ENCODE measurements at places on chromosomes 12 and 14.
A peak's percentile ranks its signal among the peaks of the same experiment; 100 is the strongest.

GRCh38 chr12:64147875-64148274, 74.2 kb downstream of the KICS2 start:
- no peak for DNase-seq

GRCh38 chr12:26091822-26092221, 33.0 kb downstream of the BHLHE41 start:
- no peak for DNase-seq

- no peak for DNase-seq
Measured at GRCh38 chr12:12877153-12877768, 14.1 kb upstream of the GPRC5A start.

- no peak for DNase-seq
Measured at GRCh38 chr12:56749853-56750252, 2.3 kb downstream of the PRIM1 start.

DNA sequence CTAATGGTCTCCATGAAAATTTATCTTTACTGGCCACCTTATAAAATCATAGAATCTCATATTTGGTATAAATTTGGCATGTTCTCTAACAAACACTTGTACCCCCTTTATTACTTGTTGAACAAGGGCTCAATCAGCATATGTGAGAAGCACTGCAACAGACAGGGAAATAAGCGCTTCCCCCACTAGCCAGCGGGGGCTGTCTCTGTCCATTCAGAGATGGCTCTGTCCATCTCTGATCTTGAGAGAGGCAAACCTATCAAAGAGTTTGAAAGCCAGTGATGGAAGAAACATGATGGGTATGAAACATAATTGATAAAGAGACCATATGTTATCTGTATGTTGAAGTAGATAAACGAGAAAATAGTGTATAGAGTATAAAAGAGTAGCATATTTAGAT, 326.8 kb downstream of the PDZRN4 start:
- no peak for DNase-seq

DNA sequence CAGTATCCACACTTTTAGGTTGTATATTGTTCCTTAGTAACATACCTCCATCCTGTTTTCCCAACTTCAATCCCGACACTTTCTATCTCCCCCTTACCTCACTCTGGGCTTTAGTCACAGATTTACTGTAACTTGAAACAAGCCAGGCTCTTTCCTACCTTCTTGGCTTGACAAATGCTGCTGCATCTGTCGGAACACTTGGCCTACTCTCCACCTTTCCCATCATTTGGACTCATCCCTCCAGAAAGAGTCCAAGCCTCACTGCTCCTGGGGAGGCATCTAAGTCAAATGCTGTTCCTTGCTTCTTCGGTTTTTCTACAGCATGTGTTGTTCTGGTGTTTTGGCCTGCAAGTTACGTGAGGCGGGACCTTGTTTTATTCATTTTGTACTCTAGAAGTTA, 142.4 kb downstream of the DACT1 start:
- DNase-seq = no peak

- DNase-seq = peak; percentile 63
Measured at GRCh38 chr12:5796171-5796958, 148.7 kb downstream of the ANO2 start.

- DNase-seq = no peak
Measured at GRCh38 chr14:57085801-57086200, 182.9 kb downstream of the EXOC5 start.

DNA sequence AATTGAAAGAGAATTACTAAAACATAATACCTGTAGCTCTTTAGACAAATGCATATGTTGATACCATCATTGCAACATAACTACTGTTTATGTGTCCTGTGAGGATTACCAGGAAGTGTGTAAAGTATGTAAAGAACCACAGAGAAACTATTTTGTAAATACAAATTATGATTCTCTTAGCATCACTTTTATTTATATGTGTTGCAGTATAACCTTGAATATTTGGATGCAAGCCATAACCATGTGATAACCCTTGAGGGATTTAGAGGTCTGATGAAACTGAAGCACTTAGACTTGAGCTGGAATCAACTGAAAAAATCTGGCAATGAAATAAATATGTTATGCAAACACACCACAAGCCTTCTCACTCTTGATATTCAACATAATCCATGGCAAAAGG, 77.5 kb downstream of the LRRC9 start:
- DNase-seq = peak; percentile 10

DNA sequence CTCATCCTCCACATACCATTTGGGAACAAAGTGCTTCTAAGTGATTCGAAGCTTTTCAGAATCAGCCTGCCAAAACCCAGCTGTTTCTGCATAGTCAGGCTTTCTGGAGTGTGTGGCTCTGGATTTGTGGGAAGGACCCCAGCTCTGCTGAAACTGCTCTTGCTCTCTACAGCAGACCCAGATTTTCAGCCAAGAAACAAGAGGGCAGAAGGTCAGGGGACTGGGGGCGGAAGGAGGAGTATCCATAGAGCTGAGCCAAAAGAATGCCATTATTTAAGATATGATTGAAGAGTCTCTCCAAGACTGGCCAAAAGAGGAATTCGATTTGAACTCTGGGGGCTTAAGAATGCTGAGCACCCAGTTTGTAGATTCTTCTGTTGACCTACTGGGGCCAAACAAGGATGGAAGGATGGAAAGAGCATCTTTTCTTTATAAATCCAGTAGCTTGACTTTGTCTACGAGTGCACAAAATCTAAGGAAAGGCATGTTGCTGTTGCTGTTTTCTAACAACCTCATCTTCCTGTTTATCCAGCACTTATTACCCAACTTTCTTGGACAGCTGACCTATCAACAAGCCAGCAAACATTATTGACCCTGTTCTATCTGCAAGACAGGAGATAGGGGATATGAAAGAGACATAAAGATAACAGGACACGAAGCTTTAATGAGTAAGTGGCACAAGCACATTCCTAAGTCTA, 29.2 kb downstream of the FBLN5 start:
- peak; percentile 79 for DNase-seq

- DNase-seq = no peak
Measured at GRCh38 chr12:81222846-81223592, 145.1 kb downstream of the ACSS3 start.

- no peak for DNase-seq
Measured at GRCh38 chr12:52311285-52311648, 9.9 kb downstream of the KRT83 start.

GRCh38 chr12:48688836-48689235, 6.8 kb upstream of the KANSL2 start:
- DNase-seq = no peak

DNA sequence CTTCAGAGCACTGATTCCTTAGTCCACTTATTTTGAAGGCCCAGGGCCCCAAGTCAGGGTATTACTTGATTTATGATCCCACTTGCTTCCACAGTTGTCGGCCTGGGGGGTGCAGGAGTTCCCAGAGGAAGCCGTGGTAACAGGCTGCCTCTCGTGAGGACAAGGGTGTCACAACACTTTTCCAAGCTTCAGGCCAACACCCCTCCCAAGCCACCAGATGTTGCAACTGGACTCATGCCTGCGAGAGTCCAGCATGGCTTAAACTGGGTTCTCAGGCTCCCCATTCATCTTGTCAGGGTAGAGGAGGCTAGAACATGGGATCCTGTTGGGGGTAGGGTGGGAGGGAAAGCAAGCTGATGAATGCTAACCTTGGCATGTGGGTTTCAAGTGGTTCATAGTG, 56.1 kb downstream of the BMP4 start:
- peak; percentile 34 for DNase-seq

GRCh38 chr14:104152686-104153393, 14.5 kb downstream of the KIF26A start:
- no peak for DNase-seq

DNA sequence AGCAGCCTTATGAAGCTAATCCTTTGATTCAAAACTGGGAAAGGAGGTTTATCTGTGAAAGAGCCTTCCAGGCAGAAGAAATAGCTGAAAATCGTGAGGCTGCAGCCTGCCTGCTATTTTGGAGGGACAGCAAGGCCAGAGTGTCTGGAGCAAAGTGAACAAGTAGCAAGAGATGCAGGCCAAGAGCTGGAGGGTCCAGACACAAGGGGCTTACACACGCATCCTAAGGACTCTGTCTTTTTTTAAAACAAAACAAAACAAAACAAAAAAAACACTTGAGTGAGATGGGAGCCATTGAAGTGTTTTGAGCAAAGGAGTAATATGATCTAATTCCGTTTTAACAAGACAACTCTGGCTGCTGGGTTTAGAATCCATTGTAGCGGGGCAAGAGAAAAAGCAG, 76.4 kb upstream of the BCAT1 start:
- no peak for DNase-seq

- DNase-seq = no peak
Measured at GRCh38 chr12:77220586-77220985, 155.2 kb upstream of the E2F7 start.

DNA sequence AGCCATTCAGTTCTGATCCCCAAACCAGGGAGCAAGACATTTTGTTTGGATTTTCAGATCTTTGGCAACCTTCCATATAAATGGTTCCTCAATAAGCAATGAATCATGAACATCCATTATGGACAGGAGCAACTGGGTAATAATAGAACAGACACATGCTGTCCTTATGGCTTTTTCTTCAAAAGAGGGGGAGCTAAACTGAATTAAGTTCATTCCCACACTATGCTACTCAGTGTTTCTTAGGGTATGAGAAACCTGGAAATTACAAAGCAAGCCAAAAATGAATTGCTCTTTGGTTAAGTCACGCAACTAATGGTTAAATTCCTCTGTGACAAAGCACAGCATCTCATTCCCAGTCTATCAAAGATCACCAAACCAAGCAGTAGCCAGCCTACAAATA, 51.0 kb downstream of the PTGER2 start:
- DNase-seq = peak; percentile 29

- no peak for DNase-seq
Measured at GRCh38 chr14:37602605-37603453, 7.4 kb downstream of the TTC6 start.

- DNase-seq = no peak
Measured at GRCh38 chr14:75022655-75023054, 19.9 kb downstream of the EIF2B2 start.

DNA sequence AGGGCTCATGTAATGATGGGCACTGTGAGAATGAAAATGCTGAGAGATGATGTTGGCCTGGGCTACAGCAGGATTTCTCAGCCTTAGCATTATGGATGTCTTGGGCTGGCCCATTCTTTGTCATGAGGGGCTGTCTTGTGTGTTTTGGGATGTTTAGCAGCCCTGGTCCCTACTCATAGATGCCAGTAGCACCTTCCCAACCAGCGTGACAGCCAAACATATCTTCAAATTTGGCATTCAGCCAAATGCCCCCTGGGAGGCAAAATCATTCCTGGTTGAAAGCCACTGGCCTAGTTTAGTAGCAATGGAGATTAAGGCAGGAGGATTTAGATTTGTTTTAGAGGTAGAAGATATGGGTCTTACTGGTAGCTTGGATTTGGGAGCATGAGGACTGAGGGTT, 26.6 kb downstream of the UBE3B start:
- DNase-seq = no peak

GRCh38 chr14:76125511-76125910, 26.2 kb upstream of the GPATCH2L start:
- no peak for DNase-seq

- DNase-seq = no peak
Measured at GRCh38 chr14:32011225-32011624, 65.9 kb upstream of the ARHGAP5 start.

DNA sequence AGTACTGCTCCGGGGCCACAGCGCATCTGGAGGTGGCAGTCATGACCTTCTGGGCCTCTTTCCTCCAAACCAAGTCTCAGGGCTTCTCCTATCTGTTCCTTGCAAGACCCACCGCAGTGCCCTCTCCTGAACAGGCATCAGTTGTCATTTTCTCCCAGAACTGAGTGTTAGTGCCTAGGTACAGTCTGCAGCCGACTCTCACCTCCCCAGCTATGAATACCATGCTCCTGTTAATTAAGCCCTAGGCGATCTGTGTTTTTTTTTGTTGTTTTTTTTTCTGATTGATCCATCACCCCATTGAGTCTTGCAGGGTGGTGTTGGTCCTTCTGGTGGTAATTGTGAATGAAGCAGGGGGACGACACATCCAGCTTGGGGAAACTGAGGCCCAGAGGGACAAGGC, 47.5 kb upstream of the DLK1 start:
- DNase-seq = no peak

DNA sequence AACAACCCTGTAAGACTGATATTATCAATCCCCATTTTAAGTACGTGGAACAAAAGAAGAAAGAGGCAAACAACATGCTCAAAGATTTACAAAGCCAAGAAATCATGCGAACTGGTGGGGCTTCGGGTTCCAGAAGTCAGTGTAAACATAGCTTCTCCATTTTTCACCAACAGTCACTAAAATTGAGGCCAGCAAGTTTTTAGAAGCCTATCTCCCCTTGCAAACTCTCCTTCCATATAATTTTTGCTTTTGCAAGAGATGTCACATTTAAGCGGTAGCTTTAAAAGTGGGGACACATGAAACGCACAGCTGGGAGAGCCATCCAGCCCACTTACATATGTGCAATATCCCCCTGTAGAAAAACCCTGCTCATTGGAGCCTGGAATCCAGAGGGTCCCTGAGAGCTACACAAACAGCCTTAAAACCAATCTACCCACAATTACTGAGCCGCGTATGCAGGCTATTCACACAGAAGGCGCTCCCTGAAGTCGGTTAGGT, 797 bp downstream of the SLC11A2 start:
- no peak for DNase-seq

- DNase-seq = peak; percentile 75
Measured at GRCh38 chr14:70660967-70661893, 19.5 kb downstream of the TTC9 start.

DNA sequence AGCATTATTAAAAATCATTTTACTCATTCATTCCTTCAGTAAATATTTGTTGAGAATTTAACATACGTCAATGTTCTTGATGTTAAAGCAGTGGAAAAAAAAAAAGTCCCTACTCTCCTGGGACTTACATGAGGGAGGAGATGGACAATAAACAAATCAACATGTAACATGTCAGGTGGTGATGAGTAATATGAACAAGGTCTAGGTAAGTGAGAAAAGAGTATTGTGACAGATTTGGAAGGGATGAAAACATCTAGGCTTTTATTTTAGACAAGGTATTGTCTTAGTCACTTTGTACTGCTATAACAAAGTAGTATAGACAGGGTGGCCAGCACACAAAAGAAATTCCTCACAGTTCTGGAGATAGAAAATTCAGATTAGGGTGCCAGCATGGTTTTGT, 167.2 kb downstream of the FSCB start:
- no peak for DNase-seq

GRCh38 chr14:77133720-77134338, 7.8 kb downstream of the ZDHHC22 start:
- DNase-seq = peak; percentile 94

DNA sequence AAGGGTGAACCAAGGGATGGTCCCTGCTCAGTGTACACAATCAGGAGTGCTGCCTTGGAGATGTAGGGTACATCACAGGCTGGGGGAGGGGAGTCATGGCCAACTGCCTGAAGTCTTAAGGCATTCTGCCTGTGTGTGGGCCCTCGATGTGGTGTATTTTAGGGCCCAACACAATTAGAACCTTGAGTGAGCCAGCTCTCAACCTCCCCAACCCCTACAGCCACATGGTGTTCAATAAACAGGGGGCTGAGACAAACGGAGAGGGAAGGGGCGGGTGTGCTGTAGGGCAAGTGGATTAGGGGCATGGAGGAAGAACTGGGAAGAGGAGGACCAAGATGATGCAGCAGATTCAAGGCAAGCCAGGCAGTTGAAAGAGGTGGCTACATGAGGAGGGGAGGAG, 8.6 kb upstream of the CHD4 start:
- DNase-seq = peak; percentile 46

Data from stomach (tissue), 19 donors.